Brain pericyte (primary cell): ENCODE measurements at places on chromosomes 13 and 19.

- no peak for DNase-seq
Measured at GRCh38 chr19:3047496-3048189, 14.7 kb downstream of the TLE5 start.

DNA sequence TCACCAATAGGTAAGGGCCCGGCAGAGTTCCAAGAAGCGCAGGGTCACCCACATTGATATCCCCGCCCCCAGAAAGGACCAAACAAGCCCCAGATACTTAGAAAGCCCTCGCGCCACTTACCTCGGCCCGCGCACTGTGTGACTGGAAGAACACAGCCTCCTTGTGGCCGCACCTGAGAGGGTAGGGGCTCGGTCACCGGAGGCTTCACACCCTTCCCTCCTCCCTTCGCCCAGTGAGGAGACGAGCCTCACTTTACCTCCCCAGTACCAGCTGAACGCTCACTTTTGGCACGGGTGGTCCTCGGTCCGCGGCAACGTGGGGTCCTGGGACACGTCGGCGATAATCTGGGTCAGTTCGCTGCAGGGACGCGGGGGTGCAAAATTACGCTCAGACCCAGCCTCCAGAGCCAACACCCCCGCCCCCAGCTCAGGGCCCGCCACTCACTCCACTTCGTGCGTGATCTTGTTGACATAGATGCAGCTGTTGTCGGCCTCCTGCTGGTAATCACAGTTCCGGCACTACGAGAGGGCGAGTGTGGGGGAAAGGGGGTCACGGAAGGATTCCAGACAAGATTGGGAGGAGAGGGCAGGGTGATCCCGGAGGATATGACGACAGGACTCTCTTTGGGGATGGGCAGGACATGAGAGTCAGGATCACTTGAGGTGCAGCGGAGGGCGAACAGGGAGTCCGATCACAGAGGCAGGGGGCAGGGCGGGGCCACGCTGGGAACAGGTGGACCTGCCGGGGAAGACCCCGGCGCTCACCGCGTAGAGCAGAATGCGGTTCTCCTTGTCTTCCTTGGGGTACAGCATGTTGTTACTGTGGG lies 568 bp downstream of the POLR2I start:
- DNase-seq = no peak

- no peak for DNase-seq
Measured at GRCh38 chr13:20363603-20364002, 131.5 kb upstream of the GJB6 start.

DNA sequence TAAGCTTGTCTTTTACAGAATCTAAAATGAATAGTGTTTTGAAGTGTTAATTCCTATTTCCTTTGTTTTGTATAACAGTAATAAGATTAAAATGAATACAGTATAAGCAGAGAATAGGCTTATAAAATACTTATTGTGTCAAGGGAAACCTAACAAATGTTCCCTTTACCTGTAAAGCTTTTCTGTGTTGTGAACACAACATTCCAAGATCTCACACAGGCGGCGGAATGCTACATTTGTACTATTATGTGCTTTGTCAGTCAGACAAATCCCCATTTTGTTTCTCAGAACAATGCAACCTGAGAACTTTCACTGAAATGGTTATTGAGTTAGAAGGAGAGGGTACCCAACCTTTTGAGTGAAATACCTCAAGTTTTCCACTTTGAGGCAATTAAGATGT lies 1170.3 kb downstream of the OLFM4 start:
- no peak for DNase-seq

- DNase-seq = no peak
Measured at GRCh38 chr19:53246498-53246897, 8.2 kb downstream of the ZNF677 start.

DNA sequence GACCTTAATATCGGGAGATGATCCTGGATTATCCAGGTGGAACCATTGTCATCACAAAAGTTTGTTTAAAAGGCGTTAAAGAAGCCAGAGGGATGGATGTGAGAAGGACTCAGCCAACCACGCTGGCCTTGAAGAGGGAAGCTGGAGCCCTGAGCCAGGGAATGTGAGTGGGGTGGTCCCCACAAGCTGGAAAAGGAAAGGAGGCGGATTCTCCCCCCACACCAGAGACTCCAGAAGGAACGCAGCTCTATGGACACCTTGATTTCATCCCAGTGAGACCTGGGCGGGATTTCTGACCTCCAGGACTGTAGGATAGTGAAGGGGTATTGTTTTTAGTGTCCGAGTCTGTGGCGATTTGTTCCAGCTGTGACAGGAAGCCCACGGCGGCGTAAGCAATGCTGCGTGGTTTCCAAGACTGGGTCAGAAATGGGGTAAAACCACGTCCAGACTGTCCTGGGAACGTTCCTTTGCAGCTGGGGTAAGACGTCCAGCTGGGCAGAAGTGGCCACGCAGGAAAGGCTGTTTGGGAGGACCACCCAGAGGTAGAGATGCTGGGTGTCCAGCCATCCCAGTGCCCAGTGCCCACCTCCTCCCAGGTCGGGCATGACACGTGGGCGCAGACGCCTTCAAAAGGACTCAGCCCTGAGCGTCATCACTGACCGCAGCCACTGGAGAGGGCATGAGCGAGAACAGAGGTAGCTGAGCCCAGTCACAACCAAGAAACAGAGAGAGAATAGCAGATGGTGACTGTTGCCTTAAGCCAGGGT lies 125.4 kb upstream of the USP29 start:
- no peak for DNase-seq

DNA sequence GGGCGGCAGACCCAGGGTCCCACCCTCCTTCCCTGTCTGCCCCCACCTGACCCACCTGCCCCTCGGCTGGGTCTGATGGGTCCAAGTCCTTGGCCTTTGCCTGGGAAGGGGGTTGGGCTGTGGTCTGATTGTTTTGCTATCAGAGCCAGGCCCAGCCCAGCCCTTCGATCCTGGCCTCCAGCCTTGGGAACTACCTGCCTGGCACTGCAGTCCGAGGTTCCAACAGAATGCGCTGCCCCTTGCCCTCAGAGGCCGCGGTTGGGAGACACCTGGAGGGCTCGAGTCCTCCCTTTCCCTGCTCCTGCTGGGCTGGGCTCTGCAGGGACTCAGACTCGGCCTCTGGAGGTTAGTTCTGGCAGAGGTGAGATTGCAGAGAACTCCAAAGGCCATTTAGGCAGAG lies 1.6 kb downstream of the CCL25 start:
- no peak for DNase-seq

GRCh38 chr19:13460045-13460444 lies 46.2 kb downstream of the CACNA1A start:
- DNase-seq = no peak

- DNase-seq = no peak
Measured at GRCh38 chr13:70125693-70126092, 17.4 kb upstream of the KLHL1 start.

- DNase-seq = no peak
Measured at GRCh38 chr13:111633401-111633800, 313.0 kb downstream of the TEX29 start.

GRCh38 chr19:6967967-6968366 lies 53.3 kb downstream of the MBD3L2B start:
- DNase-seq = no peak

GRCh38 chr13:99418103-99418842 lies 83.0 kb upstream of the TM9SF2 start:
- DNase-seq = no peak

DNA sequence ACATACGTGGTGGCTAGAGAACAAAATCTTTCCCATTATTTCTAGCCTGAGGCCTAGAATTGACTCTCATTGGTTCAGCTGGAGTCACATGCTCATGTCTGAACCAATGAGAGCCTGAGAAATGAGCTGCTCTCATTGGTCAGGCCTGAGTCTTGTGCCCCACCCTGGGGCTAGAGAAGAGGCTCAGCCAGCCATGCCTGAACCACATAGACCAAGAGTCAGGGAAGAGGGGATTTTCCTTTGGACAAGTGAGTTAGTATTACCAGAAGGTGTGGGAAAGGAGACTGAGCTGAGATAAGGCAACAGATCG lies 6.9 kb downstream of the FXYD5 start:
- no peak for DNase-seq

GRCh38 chr19:4523306-4524110 lies 5.2 kb upstream of the PLIN4 start:
- no peak for DNase-seq

- no peak for DNase-seq
Measured at GRCh38 chr19:18020212-18021085, 12.5 kb downstream of the ARRDC2 start.

GRCh38 chr13:24308488-24309020 lies 826 bp upstream of the C1QTNF9 start:
- no peak for DNase-seq

DNA sequence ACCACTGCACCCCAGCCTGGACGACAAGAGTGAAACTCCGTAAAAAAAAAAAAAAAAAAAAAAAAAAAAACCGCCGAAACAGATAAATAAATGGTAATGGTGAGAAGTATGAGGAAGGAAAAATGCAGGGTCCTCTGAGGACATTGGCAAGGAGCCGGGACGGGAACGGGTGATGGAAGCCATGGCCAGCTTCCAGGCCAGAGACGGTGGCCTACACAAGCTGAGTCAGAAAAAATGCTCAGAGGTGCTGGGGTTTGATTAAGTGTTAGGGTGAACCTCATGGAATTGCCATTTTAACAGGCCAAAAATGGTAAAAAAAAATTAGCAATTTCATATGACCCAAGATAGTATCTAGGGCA lies 866 bp upstream of the ZSWIM4 start:
- DNase-seq = no peak

GRCh38 chr13:95378603-95379002 lies 77.4 kb upstream of the ABCC4 start:
- no peak for DNase-seq

DNA sequence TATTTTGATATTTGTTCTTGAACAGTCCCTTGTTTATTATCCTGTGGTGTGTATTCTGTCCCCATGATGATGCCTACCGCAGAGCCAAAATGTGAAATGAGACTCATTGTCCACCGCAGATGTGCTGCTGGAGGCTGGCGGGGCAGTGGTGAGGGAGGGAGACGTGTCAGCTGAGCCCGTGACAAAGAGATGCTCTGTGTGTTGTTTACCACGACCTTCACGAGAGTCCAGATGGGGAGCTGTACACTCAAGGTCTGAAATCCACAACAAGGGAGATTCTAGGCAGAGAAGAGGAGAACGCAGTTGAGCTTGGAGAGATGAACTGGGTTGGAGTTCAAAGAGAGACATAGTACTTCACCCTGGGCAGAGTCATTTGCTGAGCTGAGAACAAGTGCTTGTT lies 20.8 kb upstream of the AMER2 start:
- no peak for DNase-seq

GRCh38 chr19:17292301-17293074 lies 10.7 kb downstream of the ABHD8 start:
- peak; percentile 61 for DNase-seq

GRCh38 chr19:6068711-6069110 lies 41.6 kb downstream of the RFX2 start:
- DNase-seq = no peak

GRCh38 chr19:4910594-4911281 lies 1.4 kb downstream of the UHRF1 start:
- no peak for DNase-seq
